Activated CD8-positive, alpha-beta memory T cell treated with anti-CD3 and anti-CD28 coated beads for 1 hour (primary cell): ENCODE measurements at places on chromosomes 12 and 14.

GRCh38 chr14:38285962-38286361, 30.1 kb upstream of the CLEC14A start:
- no peak for DNase-seq

- no peak for DNase-seq
These were observed 82.3 kb downstream of the SSPN start for GRCh38 chr12:26277506-26278246.

DNA sequence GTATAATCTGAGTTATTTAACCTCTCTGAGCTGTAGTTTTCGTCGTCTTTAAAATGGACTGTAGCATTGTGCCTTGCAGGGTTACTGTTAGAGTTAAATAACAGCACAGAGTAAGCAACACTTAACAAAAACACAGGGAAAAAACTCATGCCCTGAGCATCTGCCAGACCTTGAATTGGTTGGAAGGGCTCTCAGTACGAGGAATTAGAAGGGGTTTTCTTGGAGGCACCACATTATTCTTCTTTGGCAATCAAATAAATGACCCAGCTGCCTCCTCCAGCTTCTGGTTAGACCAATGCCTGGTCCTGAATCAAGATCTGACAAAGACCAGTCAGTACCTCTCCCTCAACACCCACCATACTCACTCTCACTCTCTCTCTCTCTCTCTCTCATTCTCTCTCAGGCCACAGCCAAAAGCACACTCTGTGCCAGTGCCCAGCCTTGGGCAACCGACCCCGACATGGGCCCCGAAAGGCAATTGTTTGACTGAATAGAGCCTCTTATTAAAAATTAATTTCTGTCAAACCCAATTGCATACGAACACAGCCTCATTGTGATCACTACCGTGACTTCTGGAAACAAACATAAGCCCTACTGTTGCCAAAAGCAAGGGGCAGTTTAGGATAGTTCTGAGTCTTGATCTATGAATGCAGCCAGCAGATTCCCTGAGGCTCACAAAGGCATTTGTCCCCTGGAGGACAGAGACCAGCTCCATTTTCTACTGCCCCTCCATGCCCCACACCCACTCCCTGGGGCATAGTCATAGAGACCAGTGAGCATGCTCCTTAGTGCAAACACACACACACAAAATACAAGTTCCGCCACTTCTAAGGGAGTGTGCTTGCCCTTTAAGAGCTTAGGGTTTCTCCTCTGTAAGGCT, 23.9 kb downstream of the DUSP6 start:
- no peak for DNase-seq

DNA sequence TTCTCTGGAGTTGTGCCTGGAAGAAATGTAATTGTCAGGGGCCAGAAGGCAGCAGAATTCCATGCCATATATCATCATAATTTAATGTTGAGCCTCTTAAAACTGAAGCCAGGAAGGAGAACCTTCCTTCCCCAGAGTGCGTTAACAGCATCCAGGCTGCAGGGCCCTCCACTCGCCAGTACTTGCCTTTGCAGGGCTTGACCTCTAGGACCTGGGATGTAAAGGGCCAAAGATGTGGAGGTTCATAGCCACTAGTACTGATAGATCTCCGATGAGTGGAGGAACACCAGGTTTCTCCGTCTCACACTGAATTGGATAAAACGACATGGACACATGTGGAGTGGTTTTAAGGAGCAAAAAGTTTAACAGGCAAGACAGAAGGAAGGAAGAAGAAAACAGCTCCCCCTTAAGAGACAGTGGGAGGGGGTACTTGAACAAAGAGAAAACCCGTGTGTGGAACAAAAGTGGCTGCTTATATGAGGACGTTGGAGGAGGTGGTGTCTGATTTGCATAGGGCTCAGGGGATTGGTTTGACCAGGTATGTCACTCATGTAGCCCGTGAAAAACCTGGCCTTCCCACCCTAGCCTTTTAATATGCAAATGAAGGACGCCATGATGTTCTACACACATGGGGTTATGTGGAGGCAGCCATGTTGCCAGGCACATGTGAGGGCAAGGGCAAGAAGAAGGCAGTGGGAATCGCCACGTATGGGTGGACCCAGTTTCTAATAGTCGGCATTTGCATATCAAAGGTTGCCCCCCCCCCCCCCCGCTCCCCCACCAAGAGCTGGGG, 38.8 kb upstream of the WSCD2 start:
- DNase-seq, result no peak

DNA sequence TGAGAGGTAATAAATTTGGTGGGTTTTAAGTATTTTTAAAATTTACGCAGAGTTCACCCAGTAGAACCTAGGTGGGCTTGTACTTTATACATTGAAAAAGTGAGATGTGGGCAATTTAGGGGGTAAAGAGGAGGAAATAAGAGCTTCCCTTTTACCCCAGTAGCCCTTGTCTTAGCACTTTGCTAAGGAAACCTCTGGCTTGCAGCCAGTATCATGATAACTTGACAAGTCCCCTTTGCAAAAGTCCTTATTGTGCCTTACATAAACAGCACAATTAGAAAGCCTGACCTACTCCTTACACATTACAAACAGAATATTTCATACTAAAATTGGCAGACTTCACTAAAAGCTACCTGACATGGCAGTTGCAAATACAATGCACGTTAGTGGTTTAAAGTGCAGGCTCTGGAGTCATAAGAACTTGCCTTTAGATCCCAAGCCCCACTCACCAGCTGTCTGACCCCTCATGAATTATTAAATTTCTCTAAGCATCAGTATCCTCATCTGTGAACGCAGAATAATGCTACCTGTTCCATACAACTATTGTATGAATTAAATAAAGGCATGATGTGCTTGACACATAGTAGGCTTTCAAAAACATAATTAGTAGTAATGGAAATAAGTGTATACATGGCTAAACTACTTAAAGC, 53.2 kb upstream of the NELL2 start:
- no peak for DNase-seq

DNA sequence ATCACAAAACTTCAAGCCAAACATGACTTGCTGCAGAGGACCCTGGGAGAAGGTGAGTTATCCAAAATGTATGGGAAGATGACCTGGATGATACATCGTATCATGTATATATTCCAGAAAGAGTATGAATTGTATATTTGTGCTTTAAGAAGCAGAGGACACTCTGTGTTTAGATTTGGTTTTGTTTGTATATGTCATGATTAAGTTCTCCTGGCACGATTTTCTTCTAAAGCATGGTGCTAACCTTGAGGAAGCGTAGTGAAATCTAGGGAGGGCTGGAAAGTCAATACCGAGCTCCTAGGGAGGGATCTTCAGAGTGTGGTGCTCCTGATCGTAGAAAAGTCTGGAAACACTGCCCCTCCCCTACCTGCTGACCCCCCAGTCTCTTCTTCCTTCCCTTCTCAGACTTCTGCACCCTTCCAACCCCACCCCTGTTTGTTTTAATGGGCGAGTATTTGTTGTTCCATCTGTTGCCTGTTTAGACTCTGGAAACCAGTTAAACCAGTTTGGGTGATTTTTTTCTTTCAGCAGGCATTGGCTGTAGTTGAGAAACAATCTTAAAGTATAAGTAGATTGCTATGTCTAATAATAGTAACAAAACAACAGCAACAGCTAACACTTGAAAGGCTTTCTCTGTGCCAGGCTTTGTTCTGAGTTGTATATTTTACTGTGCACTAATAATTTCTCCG, 141.6 kb downstream of the KICS2 start:
- no peak for DNase-seq

GRCh38 chr12:8572507-8572906, 31.8 kb upstream of the CLEC4E start:
- no peak for DNase-seq

DNA sequence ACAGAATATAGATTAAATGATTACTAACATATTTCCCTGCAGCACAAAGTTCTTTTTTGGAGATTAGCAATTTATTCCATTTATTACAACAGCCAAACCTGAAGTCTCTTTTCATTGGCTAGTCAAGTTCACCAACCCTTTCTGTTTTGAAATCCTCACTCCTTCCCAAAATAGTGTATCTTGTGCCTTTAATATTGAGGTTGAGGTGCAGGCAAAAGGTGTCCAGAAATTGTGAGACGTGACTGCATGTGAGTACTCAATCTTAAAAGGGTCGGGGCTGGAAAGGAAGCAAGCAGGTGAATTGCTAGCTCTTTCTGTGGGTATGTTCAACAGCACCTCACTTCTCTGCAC, 11.1 kb upstream of the FOXN3 start:
- DNase-seq, result no peak

- no peak for DNase-seq
These were observed 2.1 kb downstream of the SLC25A47 start for GRCh38 chr14:100325231-100325632.

- no peak for DNase-seq
These were observed 50.4 kb upstream of the CLMN start for GRCh38 chr14:95370076-95370475.

GRCh38 chr14:34356264-34356654, 105.8 kb downstream of the SPTSSA start:
- no peak for DNase-seq

DNA sequence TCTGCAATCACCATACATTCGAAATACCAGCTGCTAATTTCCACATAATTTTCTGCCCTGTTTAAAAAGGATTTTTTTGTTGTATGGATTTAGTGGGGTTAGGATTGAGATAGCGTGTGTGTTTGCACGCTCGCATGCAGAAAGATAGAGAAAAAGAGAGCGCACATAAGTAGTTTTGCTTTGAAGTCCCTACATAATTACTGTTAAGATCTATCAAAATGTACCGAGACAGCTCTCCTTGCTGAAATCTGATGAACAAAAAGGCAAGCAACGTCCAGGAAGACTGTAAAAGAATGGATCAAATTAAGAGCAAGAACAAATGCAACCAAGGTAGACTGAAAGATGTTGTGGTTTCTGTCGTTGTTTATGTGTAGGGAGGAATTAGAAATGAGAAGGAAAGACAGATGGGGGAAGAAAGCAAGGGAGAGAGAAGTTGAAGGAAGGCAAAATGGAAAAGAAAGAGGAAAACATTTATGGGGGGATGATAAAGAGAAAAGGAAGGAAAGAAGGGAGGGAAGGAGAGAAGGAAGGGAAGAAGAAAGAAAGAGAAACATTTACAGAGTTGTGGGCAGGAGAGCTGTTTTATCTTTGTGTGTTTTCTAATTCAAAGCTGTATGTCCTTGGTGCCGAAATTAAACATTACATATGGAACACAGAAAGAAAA, 522.3 kb downstream of the MED13L start:
- no peak for DNase-seq

GRCh38 chr12:57845478-57846284, 848 bp downstream of the CTDSP2 start:
- DNase-seq, result no peak

DNA sequence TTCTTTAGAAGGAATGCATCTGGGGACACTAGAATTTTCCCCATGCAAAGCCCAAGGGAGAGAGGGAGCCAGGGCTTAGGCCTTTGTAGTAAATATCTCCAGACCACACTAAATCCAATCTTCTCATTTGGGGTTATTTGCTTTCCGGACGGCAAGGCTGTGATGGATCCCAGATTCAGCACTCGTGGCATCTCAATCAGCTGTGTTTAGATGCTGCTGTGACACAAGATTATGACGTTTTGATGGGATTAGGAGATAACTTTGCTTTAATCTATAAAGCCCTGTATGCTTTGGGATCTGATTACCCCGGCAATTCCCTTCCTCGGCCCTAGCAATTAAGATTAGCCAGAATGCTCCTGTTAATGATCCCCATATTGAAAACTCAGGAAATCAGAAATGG, 686.7 kb upstream of the TBX3 start:
- no peak for DNase-seq

DNA sequence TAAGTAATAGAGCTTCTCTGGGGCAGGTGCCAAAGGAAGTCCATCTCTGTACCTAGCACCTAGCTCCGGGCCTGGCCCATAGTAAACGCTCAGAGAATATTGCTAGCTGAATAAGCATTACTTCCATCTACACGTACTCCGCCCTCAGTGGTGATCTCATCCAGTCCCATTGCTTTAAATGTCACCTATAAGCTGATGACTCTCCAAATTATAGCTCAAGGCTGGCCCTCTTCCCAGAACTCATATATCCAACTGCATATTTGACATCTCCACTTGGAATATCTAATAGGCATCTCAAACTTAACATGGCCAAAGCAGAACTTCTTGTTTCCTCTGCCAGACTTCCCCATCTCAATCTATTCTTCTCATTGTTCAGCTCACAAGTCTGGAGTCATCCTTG, 6.9 kb upstream of the DYNLL1 start:
- no peak for DNase-seq

- no peak for DNase-seq
These were observed 27.9 kb downstream of the BORCS5 start for GRCh38 chr12:12384571-12385340.

DNA sequence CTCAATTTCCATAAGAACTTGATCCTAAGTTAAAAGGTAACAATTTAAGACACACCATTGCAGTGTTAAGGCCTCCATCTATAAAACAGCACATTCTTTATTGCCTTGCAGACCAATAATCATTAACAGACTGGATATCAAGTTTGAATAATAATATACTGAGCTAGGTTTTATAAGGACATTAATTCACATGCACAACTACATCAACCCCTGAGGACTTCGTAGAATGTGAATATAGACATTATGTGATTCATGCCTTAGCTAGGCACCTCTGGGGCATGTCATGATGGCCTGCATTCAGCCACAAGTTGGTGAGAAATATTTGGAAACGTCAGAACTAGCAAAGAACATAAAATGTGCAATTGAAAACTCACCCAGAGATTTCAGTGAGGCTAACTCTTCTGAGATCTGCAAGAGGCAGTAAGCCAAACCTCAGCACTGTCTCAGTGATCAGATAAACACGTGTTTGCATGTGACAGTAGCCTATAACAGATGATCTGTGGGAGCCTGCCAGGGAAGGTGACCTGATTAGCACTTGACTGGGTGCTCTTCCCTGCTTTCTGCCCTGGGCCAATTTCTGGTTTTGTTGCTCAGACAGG, 492.2 kb downstream of the FLRT2 start:
- no peak for DNase-seq

DNA sequence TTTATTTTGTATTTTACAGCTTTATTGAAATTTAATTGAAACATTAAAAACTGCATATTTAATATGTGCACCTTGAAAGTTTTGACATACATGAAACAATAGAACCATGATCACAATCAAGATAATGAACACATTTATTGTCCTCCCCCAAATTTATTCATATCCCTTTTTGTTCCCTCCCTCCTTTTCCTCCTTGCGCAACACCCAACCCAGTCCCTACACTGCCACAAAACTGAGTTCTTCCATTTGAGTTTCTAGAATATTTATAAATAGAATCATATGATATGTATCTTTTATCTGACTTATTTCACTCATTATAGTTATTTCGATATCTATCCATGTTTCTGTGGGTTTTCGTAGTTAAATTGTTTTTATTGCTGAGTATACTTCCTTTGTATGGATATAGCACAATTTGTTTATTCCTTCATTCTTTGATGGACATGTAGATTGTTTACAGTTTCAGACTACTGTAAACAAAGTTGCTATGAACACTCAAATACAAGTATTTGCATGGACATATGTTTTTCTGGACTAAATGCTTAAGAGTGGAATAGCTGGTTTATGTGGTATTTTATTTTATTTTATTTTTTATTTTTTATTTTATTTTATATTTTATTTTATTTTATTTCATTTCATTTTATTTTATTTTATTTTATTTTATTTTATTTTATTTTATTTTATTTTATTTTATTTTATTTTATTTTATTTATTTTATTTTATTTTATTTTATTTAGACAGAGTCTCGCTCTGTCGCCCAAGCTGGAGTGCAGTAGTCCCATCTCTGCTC, 359.1 kb downstream of the SLC6A15 start:
- no peak for DNase-seq
